HepG2 (cell line): ENCODE measurements at places on chromosomes 4 and X.

DNA sequence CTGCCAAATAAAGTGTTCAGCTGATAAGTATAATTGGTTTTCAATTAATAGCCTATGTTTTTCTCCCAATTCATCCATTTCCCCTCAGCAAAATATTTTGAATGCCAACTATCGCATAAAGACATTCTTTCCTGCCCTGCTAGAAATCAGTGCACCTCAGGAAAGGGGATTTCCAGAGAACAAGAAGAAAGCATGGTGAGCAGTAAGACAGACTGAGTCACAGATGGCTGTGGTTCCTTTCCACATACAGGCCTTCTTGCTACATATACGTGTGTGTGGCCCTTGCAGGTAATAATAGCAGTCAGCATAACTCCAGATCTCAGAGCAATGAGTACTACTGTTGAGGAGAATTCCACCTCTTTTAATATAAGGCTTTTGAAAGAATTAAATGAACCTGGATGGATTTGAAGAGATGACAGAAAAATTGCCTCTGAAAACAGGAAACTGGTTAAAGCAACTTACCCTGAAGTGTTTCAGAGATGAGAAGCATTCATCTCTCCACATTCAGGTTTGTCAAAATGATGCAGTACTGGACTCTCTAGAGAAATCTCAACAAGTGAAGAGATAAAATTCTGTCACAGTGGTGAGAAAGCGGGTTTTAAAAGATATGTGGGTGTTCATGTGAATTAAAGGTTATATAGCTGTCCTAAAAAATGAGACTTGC is 13.6 kb downstream of the GASK1B start:
- H3K27ac ChIP-seq = no peak overlapping the region
- H3K4me1 ChIP-seq = peaks cover 67% of the 10 kb centered on the region
- peaks cover 24% of the 10 kb centered on the region for H3K36me3 ChIP-seq
- DNase-seq = no peak

GRCh38 chr4:101205916-101206315 is 141.4 kb downstream of the PPP3CA start:
- no peak overlapping the region for H3K27ac ChIP-seq
- no peak for DNase-seq
- no peaks in the 10 kb centered on the region for H3K36me3 ChIP-seq

DNA sequence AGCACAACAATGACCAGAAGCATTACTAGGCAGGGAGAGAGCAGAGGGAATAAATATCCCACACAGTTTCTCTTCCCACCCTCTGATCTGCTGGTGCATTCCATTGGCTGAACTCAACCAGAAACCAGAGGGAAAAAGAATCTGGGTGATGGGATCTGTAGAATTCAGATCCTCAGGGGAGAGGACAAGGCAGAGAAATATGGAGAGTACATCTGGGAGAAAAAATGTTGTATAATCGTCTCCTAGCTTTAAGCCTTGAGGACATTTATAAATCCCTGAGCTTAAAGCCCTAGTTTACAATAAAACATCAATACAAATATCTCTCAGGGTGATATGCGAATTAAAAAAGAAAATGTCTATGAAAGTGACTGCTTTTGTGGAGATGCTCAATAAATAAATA is 368.1 kb upstream of the MAD2L1 start:
- no peak overlapping the region for H3K27ac ChIP-seq
- no peaks in the 10 kb centered on the region for H3K4me1 ChIP-seq
- H3K36me3 ChIP-seq = no peaks in the 10 kb centered on the region
- H3K27me3 ChIP-seq = no peaks in the 10 kb centered on the region
- no peak for DNase-seq
- H3K4me3 ChIP-seq = no peak overlapping the region

DNA sequence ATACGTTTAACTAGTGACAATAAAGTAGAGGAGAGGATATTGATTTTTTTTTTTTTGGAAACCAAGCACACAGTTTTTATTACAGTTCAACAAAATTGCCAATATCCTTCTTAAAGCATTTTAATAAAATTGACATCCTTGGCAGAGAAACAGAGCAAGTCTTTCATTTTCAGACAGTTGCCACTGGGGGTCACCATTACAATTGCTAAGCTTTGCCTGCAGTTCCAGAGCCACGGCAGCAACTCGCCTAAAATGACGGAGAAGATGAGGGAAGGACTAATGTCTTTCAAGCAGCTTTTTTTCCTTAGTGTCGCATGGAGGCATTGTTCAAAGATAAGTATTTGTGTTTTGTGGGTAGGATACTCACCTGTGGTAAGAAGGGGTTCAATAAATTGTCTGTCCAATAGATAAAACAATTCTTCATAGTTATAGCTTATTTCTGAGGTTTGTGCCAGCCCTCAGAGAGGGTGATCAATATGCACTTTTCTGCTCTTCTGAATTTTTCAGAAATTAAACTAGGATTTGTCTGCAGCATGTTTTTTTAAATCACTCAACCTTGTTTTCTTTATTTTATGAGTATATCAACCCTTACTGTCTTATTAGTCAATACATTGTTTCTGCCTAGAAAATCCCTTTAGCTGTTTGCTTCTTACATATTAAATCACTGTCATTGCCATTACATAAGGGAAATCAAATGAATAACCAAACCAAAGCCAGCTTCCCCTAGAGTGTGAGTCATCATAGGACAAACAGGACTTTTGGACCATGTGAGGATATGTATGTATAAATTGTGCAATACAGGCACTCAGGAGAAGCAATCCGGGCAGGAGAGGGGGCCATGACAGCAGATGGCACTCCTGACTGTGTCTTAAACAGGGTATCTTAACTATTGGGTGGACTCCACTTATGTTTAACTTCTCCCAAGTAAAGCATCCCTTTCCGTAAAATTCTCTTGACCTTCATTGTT is 508.1 kb upstream of the ARX start:
- no peaks in the 10 kb centered on the region for H3K27me3 ChIP-seq
- no peak overlapping the region for H3K27ac ChIP-seq
- H3K4me3 ChIP-seq = no peak overlapping the region
- peak; percentile 82 for DNase-seq
- peaks cover 21% of the 10 kb centered on the region for H3K4me1 ChIP-seq

DNA sequence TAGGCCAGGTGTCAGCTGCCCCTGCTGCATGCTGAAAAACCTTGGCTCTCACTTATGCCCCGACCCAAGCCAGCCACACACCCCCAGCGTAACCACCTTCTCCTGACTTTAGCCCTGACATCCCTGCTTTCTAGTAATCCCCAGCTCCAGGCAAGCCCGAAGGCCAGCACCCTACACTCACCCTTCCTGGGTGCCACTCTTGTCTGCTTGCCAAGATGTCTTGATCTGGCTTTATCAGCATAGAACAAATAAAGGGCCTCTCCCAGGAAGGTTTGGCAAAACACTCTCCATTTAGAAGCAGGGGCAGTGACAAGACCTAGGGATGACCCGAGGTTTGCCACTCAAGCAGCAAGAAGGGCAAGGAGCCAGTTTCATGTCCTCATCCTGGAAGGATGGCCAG is 6.8 kb upstream of the MAP9 start:
- H3K36me3 ChIP-seq = no peaks in the 10 kb centered on the region
- no peak overlapping the region for H3K27ac ChIP-seq
- H3K27me3 ChIP-seq = no peaks in the 10 kb centered on the region; the same call in 1 of the 2 replicates
- H3K4me3 ChIP-seq = no peak overlapping the region

DNA sequence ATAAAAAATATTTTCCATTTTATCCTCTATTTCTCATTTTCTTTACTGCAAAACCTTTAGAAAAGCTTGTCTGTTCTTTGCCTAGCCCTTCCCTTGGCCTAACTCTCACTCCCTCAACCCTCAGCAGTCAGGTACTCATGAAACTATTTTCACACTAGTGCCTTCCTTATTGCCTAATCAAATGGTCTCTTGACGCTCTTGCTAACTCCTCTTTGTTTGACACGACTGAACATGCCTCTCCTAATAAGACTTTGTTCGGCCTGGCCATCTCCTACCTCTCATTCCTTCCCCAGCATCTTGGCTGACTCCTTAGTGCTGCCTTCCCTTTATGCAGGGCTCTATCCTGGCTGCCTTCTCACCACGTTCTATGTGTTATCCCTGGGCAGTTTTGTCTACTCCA is 11.1 kb upstream of the LRAT start:
- peaks cover 2% of the 10 kb centered on the region; the same call in 1 of the 2 replicates for H3K4me1 ChIP-seq
- DNase-seq = no peak
- no peak overlapping the region for H3K27ac ChIP-seq
- H3K36me3 ChIP-seq = no peaks in the 10 kb centered on the region
- no peaks in the 10 kb centered on the region for H3K27me3 ChIP-seq
- H3K4me3 ChIP-seq = no peak overlapping the region

DNA sequence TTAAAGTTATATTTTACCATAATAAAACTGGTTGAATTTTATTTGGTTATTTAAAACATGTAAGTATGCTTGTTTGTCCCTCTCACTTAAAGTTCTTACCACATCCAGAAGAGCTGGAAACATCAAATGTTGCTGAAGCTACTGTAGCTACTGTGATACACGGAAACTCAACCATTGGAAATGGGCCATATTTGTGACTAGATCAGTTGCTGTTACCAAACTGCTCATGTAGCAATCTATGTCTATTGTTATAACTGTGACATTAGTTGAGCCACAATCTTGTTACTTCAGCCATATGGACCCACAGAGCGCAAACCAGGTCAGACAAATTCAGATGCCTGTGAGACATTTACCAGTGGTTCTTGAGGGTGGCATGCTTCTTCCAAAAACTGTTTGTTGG is 41.6 kb downstream of the NDNF start:
- DNase-seq = no peak
- H3K27ac ChIP-seq = no peak overlapping the region
- H3K36me3 ChIP-seq = no peaks in the 10 kb centered on the region
- no peaks in the 10 kb centered on the region for H3K4me1 ChIP-seq
- no peak overlapping the region for H3K4me3 ChIP-seq

DNA sequence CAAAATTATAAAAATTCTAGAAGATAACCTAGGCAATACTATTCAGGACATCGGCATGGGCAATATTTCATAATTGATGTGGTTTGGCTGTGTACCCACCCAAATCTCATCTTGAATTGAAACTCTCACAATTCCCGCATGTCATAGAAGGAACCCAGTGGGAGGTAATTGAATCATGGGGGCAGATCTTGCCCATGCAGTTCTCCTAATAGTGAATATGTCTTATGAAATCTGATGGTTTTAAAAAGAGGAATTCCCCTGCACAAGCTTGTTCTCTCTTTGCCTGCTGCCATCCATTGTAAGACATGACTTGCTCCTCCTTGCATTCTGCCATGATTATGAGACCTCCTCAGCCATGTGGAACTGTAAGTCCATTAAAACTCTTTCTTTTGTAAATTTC is 77.7 kb downstream of the DDX60 start:
- H3K27me3 ChIP-seq = no peaks in the 10 kb centered on the region
- H3K4me3 ChIP-seq = no peak overlapping the region
- DNase-seq = no peak
- H3K36me3 ChIP-seq = no peaks in the 10 kb centered on the region
- no peak overlapping the region for H3K27ac ChIP-seq

DNA sequence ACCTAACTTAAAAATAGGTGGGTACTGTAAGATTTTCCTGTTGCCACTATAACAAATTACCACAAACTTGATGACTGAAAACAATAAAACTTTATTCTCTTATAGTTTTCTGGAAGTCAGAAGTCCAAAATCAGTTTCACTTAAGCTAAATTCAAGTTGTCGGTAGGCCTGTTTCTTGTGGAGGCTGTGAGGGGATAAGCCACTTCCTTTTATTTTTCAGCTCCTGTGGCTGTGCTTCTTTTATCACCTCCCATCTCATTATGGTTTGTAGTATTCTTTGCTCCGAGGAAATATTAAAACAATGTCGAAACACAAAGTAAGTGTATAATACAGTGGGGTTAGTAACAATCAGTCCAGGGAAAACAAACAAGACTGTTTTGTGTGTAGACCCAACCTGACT is 610.5 kb upstream of the TECRL start:
- no peaks in the 10 kb centered on the region for H3K27me3 ChIP-seq
- H3K4me3 ChIP-seq = no peak overlapping the region
- DNase-seq = no peak
- no peaks in the 10 kb centered on the region for H3K4me1 ChIP-seq
- no peaks in the 10 kb centered on the region for H3K36me3 ChIP-seq

- H3K4me1 ChIP-seq = peaks cover 20% of the 10 kb centered on the region; the same call in 1 of the 2 replicates
- H3K4me3 ChIP-seq = no peak overlapping the region
- no peak for DNase-seq
- H3K27ac ChIP-seq = no peak overlapping the region
- no peaks in the 10 kb centered on the region for H3K36me3 ChIP-seq
- H3K27me3 ChIP-seq = no peaks in the 10 kb centered on the region
Measured at GRCh38 chrX:8084006-8084405, 87.1 kb downstream of the VCX2 start.
